ENCODE measurements at places on chromosomes 1 and 21. TPM values are rescaled to one million over a fixed set of nuclear protein-coding genes. Genes with fewer than 3 reads are reported as not detected.

HES5 gene
- 5.1 TPM for total RNA-seq

MAP3K21 gene
- 12.4 TPM for total RNA-seq

FCRL6 gene
- not detected for total RNA-seq

ATP1A2 gene
- not detected for total RNA-seq

KDF1 gene
- 21.1 TPM for total RNA-seq

ADPRS gene
- total RNA-seq, result 40.9 TPM

MYOM3 gene
- 0.21 TPM for total RNA-seq

CA6 gene
- not detected for total RNA-seq

FBLIM1 gene
- 74.6 TPM for total RNA-seq
